ENCODE measurements at places on chromosomes 1 and 21. TPM values are rescaled to one million over a fixed set of nuclear protein-coding genes. Genes with fewer than 3 reads are reported as not detected.

DNA sequence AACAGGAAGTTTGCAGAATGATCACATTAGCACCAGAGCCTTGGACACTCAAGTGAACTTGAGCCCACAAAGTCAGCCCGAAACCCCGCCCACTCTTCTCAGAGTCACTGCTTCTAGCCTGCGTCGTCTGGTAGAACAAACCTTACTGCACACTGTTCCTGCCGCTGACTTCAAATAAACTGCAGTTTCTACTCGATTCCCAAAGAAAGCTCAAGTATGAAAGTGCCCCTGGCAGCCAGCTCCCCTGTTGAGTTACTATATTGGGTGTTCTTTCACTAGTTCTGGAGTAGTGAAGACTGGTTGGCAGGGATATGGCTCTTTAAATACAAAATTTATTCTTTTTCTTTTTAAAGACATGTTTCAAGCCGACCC, 164.7 kb downstream of the GALNT2 start:
- H3K36me3 ChIP-seq, result peaks cover 8% of the 10 kb centered on the region
- H3K27ac ChIP-seq, result peak overlapping the region; percentile 80
- H3K4me1 ChIP-seq, result peaks cover 22% of the 10 kb centered on the region
- H3K27me3 ChIP-seq, result no peaks in the 10 kb centered on the region

Gene RIMS3
- 4.6 TPM for total RNA-seq

DNA sequence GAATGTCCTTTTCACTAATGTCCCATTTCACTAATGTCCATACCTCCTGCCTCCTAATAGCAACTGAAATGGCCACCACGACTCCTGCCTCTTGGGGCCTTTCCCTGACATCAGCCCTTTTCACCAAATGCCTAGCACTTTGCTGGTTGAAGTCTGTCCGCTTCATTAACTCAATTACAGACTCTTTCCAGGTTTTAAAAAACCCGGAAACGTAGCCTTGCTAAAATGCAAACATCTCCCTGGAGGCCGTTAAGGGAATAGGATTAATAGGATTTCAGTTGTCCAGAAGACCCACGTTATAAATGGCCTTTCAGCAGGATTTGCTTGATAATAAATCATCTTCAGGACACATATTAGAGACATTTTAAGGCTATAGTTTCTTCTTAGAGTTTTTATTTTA, 25.7 kb upstream of the ERO1B start:
- no peaks in the 10 kb centered on the region for H3K4me1 ChIP-seq
- H3K27me3 ChIP-seq, result no peaks in the 10 kb centered on the region
- no peak overlapping the region for H3K4me3 ChIP-seq

Gene DDR2
- total RNA-seq, result 47.0 TPM

Gene PGBD5
- 2.3 TPM for total RNA-seq

GRCh38 chr21:42513151-42513984, at the start of gene SLC37A1:
Gene SLC37A1, plus strand, starts transcription at chr21:42513852. Its CDS starts 4,603 bp downstream, at chr21:42518455.
- DNase-seq, result peak; percentile 62
- peaks cover 11% of the 10 kb centered on the region for H3K36me3 ChIP-seq
- no peaks in the 10 kb centered on the region for H3K27me3 ChIP-seq
- peak within 1 kb of the TSS; percentile 85 for H3K4me3 ChIP-seq

DNA sequence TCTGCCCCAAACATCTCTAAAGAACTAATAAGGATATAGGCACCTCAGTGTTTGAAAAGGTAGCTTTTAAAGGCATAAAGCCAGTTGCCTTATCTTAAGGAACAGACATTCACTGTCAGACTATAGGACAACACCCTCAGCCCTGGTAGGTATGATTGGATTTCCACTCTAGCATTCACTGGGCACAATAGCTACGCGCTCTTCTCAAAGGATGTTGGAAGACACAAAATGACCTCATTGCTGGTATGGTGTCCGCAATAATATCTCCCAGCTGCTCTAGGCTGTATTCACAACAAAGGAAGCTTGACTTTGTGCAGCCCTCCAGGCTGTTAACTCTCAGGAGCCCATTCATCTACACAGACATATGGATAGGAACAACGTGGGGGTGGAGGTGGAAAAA, 119.4 kb upstream of the CXADR start:
- no peak overlapping the region for H3K27ac ChIP-seq
- H3K36me3 ChIP-seq, result no peaks in the 10 kb centered on the region
- H3K27me3 ChIP-seq, result no peaks in the 10 kb centered on the region
- H3K4me1 ChIP-seq, result no peaks in the 10 kb centered on the region
- no peak for DNase-seq
- no peak overlapping the region for H3K4me3 ChIP-seq

GRCh38 chr1:171351961-171352360, 38.0 kb downstream of the FMO4 start:
- no peak overlapping the region for H3K4me3 ChIP-seq
- DNase-seq, result no peak
- no peaks in the 10 kb centered on the region for H3K4me1 ChIP-seq
- H3K27me3 ChIP-seq, result no peaks in the 10 kb centered on the region
- H3K36me3 ChIP-seq, result no peaks in the 10 kb centered on the region
- no peak overlapping the region for H3K27ac ChIP-seq

DNA sequence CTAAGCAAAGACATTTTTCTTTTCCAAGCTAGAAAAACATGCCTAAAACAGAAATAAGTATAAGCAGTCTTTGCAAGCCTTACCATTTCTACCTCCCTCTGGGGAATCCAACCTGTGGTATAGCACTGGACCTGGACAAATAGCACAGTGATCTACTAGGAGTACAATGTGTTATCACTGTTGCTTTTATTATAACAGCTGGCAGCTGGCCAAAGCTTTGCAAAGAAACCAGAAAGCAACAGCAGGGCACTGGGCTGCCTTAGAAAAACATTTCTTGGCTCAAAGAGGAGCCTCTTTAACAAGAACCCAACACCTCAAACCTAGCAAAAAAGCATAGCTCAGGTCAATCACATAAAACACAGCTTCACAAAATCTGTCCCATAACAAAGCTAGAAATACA, 294.5 kb upstream of the GREM2 start:
- no peaks in the 10 kb centered on the region for H3K36me3 ChIP-seq
- H3K27ac ChIP-seq, result no peak overlapping the region
- H3K27me3 ChIP-seq, result no peaks in the 10 kb centered on the region
- DNase-seq, result no peak

DNA sequence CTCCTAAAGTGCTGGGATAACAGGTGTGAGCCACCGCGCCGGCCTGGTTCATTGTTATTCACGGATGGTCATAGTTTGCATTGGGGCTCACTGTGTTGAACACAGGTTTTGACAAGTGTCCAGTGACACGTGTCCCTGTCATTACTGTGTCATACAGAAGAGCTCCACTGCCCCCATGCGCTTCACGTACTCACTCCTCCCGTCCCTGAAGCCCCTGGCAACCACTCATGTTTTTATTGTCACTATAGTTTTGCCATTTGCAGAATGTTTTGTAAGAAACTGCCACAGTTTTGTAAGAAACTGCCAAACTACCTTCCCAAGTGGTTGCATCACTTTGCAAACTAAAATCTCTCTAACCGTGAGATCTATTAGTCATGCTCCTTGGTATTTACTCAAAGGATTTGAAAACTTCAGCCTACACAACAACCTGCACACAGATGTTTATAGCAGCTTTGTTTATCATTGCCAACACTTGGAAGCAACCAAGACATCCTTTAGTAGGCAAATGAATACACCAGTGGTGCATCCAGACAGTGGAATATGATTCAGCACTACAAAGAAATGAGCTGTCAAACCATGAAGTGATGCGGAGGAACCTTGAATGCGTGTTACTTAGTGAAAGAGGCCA, 163.2 kb upstream of the COL6A1 start:
- H3K27me3 ChIP-seq, result peaks cover 3% of the 10 kb centered on the region
- H3K4me1 ChIP-seq, result no peaks in the 10 kb centered on the region
- no peak for DNase-seq
- H3K27ac ChIP-seq, result no peak overlapping the region
- H3K36me3 ChIP-seq, result no peaks in the 10 kb centered on the region

DNA sequence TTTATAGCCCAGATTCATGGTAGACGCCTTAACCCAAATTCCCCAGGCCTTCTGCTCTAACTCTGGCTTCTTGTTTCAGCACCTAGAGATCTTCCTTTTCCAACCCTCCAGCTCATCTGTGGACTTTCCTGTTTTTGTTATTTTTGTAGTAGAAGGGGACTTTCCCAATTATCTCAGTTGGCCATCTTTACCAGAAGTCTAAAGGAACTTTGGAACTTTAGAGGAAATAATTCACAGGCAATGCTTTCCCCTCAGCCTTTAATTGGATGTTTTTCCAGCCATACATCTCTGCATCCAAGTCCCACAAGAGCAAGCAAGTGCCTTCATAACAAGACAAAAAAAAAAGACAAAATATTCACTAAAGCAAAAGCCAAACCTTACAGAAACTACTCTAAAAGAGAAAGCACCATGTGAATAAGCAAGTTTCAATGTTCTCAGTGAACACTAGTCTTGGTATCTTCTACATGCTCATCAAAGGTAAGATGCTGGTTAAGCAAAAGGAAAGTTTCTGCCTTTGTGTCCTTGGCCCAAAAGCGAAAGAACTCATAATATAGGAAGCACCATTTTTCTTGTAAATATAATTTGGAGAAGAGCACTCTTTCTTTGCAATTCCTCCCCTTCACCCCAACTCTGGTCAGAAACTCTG, 377.3 kb downstream of the SETD4 start:
- H3K27ac ChIP-seq, result no peak overlapping the region
- H3K27me3 ChIP-seq, result no peaks in the 10 kb centered on the region
- H3K4me3 ChIP-seq, result no peak overlapping the region
- H3K36me3 ChIP-seq, result no peaks in the 10 kb centered on the region

- H3K36me3 ChIP-seq, result no peaks in the 10 kb centered on the region
- H3K4me1 ChIP-seq, result no peaks in the 10 kb centered on the region
- DNase-seq, result no peak
- H3K27ac ChIP-seq, result no peak overlapping the region
- no peak overlapping the region for H3K4me3 ChIP-seq
Observed at GRCh38 chr21:27110956-27111355, 144.1 kb upstream of the ADAMTS5 start.

DNA sequence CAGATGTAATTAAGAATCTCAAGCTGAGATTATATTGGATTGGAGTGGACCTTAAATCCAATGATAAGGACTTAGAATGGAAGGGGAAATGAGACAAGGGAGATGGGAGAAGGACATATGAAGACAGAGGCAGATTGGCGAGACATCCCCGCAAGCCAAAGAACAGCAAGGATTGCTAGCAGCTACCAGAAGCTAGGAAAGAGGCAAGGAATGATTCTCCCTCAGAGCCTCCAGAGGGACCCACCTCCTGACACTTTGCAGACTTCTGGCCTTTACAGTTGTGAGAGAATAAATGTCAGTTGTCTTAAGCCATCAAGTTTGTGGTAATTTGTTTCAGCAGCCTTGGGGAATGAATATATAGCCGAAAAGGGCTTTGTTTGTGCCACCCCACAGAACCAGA, 20.7 kb downstream of the METTL13 start:
- H3K27ac ChIP-seq, result no peak overlapping the region
- peaks cover 3% of the 10 kb centered on the region for H3K4me1 ChIP-seq
- H3K4me3 ChIP-seq, result no peak overlapping the region

DNA sequence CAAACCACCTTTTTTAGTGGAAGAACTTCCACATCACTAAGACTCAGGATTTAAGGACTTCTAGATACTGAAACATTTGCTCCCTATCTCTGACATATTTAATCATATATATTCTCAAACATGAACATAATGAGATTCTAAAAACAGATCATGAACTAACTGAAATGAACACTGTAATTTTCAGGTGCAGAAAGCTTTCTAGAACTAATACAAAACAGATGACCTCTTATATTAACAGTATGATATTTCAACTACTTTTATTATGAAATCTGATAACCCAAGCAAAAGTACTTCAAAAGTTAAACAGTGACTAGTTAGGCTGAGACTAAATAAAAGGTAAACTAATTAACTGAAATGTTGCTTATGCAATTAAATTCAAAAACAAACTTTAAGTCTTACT, 157.5 kb downstream of the COP1 start:
- H3K4me3 ChIP-seq, result no peak overlapping the region
- DNase-seq, result no peak
- peaks cover 4% of the 10 kb centered on the region for H3K36me3 ChIP-seq
- no peaks in the 10 kb centered on the region for H3K27me3 ChIP-seq
- H3K4me1 ChIP-seq, result no peaks in the 10 kb centered on the region
- no peak overlapping the region for H3K27ac ChIP-seq

DNA sequence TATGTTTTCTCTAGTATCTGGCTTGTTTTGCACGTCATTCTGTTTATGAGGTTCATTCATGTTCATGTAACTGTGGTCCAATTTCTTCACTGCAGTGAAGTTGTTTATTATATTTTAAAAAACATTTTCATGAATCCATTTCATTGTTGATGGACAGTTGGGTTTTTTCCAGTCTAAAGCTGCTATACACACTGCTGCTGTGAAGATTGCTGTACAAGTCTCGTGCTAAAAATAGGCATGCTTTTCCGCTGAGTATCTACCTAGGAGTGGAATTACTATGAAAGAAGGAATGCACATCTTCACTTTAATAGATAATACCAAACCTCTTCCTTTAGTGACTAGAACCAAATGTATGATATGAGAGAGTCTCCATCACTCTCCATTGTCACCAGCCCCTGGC, 49.0 kb upstream of the ETS2 start:
- no peak for DNase-seq
- H3K27ac ChIP-seq, result peak overlapping the region; percentile 78
- no peaks in the 10 kb centered on the region for H3K36me3 ChIP-seq
- H3K4me3 ChIP-seq, result no peak overlapping the region
- H3K4me1 ChIP-seq, result peaks cover 44% of the 10 kb centered on the region

DNA sequence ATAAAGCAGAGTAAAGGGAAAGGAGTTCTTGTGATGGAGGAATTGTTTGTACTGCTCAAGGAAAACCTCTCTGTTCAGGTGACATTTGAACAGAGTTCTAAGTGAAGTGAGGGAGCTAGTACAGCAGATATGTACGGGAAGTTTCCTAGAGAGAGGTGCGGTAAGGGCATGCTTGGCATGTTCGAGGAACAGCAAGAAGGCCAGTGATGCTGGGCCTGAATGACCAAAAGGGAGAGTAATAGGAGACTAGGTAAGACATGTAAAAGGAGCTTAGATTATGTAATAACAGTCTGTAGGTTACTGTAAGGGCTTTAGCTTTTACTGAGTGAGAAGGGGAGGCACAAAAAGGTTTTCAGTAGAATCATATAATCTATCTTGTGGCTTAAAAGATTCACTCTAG, 63.9 kb downstream of the PIK3R3 start:
- H3K27me3 ChIP-seq, result no peaks in the 10 kb centered on the region
- peaks cover 15% of the 10 kb centered on the region for H3K36me3 ChIP-seq
- DNase-seq, result no peak
- no peak overlapping the region for H3K4me3 ChIP-seq
- peaks cover 12% of the 10 kb centered on the region for H3K4me1 ChIP-seq
- H3K27ac ChIP-seq, result no peak overlapping the region

Gene OR2L2
- not detected for total RNA-seq

Gene PLA2G2C
- not detected for total RNA-seq

Gene RABGAP1L
- 83.9 TPM for total RNA-seq

DNA sequence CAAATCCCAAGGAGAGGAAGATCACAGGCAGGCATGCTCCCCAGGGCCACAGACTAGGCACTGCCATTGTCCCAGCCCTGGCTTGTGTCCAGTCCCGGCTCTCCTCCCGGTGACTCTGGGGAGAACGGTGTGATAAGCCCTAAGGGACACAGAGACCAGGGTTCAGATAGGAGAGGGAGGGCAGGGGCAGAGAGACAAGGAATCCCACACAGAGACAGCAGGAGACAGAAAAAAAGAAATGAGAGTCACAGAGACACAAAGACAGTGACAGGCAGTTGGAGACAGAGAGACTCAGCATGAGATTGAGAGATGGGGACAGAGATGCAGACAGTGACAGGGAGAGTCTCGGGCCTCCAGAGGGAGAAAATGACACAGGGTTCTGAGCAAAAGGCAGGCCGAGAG, 361 bp downstream of the INSRR start:
- no peaks in the 10 kb centered on the region for H3K36me3 ChIP-seq
- H3K27ac ChIP-seq, result no peak overlapping the region
- no peak for DNase-seq
- H3K4me3 ChIP-seq, result peak overlapping the region; percentile 39
- peaks cover 70% of the 10 kb centered on the region for H3K27me3 ChIP-seq

Data from lower lobe of right lung (tissue), 2 donors.